ENCODE measurements at places on chromosomes 1 and 21. TPM values are rescaled to one million over a fixed set of nuclear protein-coding genes. Genes with fewer than 3 reads are reported as not detected.

- DNase-seq, result no peak
These were observed 254.0 kb upstream of the POU3F1 start for GRCh38 chr1:38300616-38301015.

DNA sequence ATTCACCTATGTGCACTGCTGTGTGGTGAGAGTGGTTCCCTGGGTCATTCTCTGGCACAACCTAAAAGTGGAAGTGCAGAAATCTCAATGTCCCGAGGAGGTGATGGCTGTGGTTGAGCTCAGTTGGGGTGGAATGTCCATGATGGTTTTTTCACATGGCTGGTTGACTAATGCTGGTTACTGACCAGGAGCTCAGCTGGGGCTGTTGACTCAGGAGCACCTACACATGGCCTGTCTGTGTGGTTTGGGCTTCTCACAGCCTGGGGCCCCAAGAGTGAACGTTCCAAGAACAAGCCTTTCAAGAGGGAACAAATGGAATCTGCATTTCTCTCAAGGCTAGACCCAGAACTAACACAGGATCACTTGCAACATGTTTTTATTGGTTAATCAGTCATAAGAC is 6.4 kb upstream of the KANK4 start:
- DNase-seq, result peak; percentile 88

DNA sequence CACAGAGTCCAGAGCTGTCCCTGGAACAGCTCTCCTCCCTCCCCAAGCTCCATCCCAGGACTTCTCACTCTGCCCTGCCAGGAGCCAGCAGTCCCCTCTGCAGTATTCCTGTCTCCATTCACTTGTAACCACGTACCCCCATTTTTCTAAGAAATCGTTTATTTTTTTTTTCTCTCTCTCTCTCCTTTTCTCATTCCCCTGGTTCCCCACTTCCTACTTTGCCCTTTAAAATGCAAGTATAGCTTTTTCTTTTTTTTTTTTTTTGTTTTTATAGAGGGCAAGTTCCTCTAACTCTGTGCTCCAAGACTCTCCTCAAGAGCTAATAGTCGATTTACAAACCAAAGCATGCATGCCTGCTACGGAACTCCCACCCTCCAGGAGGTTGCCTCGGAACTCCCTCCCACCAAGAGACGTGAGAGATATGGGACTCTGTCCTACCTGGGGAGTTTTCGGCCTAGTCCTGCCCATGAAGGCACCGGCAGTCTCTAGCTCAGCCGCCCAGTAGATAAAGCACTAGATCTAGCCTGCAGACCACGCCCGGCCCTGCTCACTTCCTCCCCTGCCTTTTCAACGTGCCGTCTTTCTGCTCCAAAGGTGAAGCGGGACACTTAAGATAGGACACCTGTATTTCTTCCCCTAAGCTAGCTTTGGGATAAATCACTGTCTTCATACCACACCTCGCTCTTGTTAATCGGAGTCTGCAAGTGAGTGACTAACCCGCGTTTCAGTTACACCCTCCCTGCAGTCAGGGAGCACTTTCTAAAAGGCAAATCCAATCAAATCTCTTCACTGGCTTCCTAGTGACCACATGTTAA is 27.7 kb downstream of the TNFRSF9 start:
- DNase-seq, result no peak

GRCh38 chr1:172286629-172287076 is 133.8 kb upstream of the C1orf105 start:
- peak; percentile 91 for DNase-seq

DNA sequence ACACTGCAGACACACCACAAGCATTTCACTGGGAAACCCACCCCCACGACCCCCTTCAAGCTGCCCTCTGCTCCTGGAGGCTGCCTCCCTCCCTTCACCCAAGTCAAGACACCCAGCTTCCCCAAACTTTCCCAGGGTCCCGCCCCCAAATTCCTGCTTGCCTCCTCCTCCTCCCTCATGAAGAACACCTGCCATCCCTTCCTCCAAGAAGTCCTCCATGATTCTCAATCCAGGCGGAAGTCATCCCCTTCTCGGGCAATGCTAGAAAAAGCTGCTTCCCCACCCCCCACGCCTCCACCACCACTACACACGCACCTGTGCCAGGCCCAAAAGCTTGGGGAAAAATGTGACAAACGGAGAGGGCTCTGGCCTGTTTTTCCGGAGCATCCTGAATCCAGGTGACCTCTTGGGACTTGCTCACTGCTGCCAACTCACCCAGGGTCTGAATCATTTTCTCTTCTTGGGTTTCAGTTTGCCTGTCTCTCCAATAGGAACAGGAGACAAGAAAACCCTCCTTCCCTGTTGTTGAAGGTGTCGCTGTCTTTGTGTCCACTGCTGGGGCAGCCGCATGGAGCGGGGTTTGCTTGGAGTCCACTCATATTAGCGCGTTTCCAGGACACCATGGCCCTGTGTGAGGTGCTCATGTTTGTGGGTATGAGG is 101.0 kb upstream of the CASZ1 start:
- no peak for DNase-seq

DNA sequence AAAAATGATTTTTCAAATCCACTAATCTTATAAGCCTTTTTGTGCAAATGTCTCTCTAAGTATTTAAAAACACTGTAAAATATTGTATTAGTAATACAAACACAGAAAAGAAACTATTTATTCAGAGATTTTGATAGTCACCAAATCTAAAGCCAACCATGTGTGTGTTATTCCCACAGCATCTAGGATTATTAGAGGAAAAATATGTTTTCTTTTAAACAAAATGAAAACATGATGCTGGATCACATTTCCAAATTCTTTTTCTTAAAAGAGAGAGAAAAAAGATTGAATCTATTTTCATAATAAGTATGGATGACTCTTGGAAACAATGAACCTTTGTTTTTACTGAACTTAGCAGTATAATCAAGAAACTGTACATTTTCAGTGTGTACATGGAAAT is 25.3 kb downstream of the COLGALT2 start:
- DNase-seq, result no peak

GRCh38 chr1:21537932-21538630 is 28.9 kb downstream of the ALPL start:
- no peak for DNase-seq

The DIO1 gene
- total RNA-seq, result not detected

The HOOK1 gene
- 45.2 TPM for total RNA-seq
